Chondrocyte (in vitro differentiated cells): ENCODE measurements at places on chromosomes 7 and 10. TPM values are rescaled to one million over a fixed set of nuclear protein-coding genes. Genes with fewer than 3 reads are reported as not detected.

Gene ADAMTS14
- 7.7 to 9.2 TPM (median 8.7 TPM) in 3 replicates for total RNA-seq

Gene VSIR
- 0.49 to 1.3 TPM in 2 of 3 replicates, not detected in the other for total RNA-seq

Gene TSPAN15
- total RNA-seq = 1.7 to 11.1 TPM (median 8.9 TPM) in 3 replicates

Gene HKDC1
- total RNA-seq = 0.24 to 4.0 TPM (median 3.8 TPM) in 3 replicates

Gene RAMP3
- total RNA-seq = not detected in 3 replicates

Gene POLR2J2
- 1.5 to 5.1 TPM (median 2.9 TPM) in 3 replicates for total RNA-seq

Gene TAS2R4
- 0.28 to 1.3 TPM (median 0.35 TPM) in 3 replicates for total RNA-seq

Gene MAGI2
- total RNA-seq = 5.8 to 11.8 TPM (median 6.0 TPM) in 3 replicates

Gene AKR1B1
- 49.3 to 67.7 TPM (median 52.8 TPM) in 3 replicates for total RNA-seq

Gene SEMA3E
- total RNA-seq = 3.7 to 10.1 TPM (median 5.1 TPM) in 3 replicates

Gene KCNIP2
- total RNA-seq = 1.8 to 3.1 TPM (median 1.9 TPM) in 3 replicates

Gene DDX50
- 34.7 to 37.9 TPM (median 35.9 TPM) in 3 replicates for total RNA-seq

Gene MUC3A
- total RNA-seq = not detected in 3 replicates

Gene AKR1D1
- total RNA-seq = not detected in 3 replicates

Gene FKBP9
- total RNA-seq = 234 to 355 TPM (median 335 TPM) in 3 replicates

Gene TEX36
- not detected in 3 replicates for total RNA-seq

Gene EZH2
- 10.6 to 11.0 TPM (median 10.6 TPM) in 3 replicates for total RNA-seq

Gene NPSR1
- total RNA-seq = not detected in 3 replicates

Gene CALHM1
- not detected in 3 replicates for total RNA-seq

Gene FIS1
- 110 to 133 TPM (median 118 TPM) in 3 replicates for total RNA-seq

Gene CALML3
- not detected in 3 replicates for total RNA-seq

Gene ZNF862
- total RNA-seq = 15.9 to 17.6 TPM (median 16.3 TPM) in 3 replicates

Gene SLK
- total RNA-seq = 30.8 to 33.5 TPM (median 30.9 TPM) in 3 replicates

Gene SPDYE5
- not detected in 3 replicates for total RNA-seq

Gene ARL3
- total RNA-seq = 12.1 to 16.5 TPM (median 13.6 TPM) in 3 replicates

Gene AOC1
- total RNA-seq = not detected in 3 replicates

Gene CPEB3
- 1.1 to 1.7 TPM (median 1.2 TPM) in 3 replicates for total RNA-seq

Gene PIK3CG
- total RNA-seq = not detected in 3 replicates

Gene CALD1
- total RNA-seq = 1,623 to 1,979 TPM (median 1,941 TPM) in 3 replicates

Gene MACC1
- not detected in 3 replicates for total RNA-seq

Gene OIT3
- total RNA-seq = 0.17 to 0.36 TPM (median 0.34 TPM) in 3 replicates

Gene NKX2-3
- not detected in 3 replicates for total RNA-seq

Gene AOAH
- not detected in 3 replicates for total RNA-seq

Gene CNNM1
- total RNA-seq = 0.20 to 0.36 TPM (median 0.21 TPM) in 3 replicates

Gene SUN3
- not detected in 3 replicates for total RNA-seq

Gene DNAH11
- 0.02 TPM in 1 of 3 replicates, not detected in the others for total RNA-seq

Gene VPS37D
- 4.9 to 6.6 TPM (median 6.2 TPM) in 3 replicates for total RNA-seq

Gene PIP
- total RNA-seq = not detected in 3 replicates

Gene C10orf105
- not detected in 3 replicates for total RNA-seq

Gene TUBB8
- total RNA-seq = 0.22 TPM in 1 of 3 replicates, not detected in the others

Gene OPN1SW
- not detected in 3 replicates for total RNA-seq
